Kidney glomerular epithelial cell (primary cell): ENCODE measurements at places on chromosomes 16 and 17.
A peak's percentile ranks its signal among the peaks of the same experiment; 100 is the strongest.

DNA sequence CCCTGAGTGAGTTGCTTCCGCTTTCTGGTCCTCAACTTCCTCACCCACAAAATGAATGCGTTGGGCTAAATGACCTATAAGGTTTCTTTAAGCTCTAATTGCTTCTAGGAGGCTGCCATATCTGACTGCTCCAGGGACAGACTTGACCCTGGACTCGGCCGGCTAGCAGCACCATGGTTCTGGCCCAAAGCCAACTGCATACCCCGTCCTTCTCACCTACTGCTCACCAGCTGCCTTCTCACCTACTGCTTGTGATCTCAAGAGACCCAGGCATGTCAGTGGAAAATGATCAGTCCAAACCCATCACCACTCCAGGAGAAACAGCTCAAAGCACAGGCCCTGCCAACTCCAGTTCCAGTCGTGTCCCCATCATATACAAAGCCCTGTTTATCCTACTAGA, 124.3 kb upstream of the IRX5 start:
- no peak for DNase-seq

GRCh38 chr17:5249615-5250014, 15.0 kb upstream of the SCIMP start:
- DNase-seq, result peak; percentile 30

DNA sequence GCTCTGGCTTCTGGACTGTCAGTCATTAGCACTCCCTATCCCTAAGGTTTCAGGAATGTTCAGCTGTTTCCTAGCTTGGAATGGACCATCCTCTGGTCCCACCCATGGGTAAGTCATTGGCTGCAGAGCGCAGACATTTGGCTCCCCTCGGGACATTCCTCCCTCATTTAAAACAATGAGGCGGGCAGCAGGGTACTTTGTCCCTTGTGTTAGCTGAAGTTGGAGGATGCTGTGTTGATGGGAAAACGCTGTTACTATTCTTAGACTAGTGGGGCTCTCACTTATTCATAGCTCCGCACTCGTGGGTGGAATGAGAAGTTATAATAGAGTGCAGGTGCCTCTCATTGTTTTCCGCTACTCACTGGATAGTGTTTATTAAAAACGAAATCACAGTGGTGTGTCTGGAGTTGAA, 673.8 kb downstream of the WWOX start:
- DNase-seq, result no peak

DNA sequence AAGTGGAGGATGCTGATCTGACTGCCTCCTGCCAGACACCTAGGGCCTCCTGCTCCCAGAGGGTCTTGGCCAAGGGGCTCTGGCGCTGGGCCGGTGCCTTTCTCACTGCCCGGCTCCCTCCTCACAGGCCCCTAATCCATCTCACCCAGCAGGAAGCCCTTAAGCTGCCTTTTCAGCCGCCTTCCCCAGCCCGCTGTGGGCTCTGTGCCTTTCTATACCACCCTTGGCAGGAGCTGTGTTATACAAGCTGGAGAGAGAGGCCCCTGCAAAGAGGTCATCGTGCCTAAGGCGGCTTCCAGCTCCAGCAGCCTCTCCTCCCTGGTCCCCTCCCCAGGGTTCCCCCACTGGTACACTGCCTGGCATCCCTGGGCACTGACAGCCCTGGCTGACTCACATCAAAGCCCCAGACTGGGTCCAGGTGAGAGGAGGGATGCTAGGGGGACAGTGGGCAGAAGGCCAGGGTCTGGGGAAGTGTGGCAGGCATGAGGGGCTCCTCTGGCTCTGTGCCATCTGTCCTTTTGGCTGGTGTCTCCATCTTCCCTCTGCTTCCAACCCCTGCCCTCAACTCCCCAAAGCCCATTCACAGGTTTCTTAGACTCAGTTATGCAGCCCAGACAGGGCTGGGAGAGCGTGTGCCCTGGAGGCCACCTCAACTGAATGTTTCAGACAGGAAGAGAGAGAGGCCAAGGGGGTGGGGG, 15.3 kb upstream of the FZD2 start:
- DNase-seq, result no peak

GRCh38 chr16:77191259-77191969, 424 bp downstream of the MON1B start:
- DNase-seq, result no peak

DNA sequence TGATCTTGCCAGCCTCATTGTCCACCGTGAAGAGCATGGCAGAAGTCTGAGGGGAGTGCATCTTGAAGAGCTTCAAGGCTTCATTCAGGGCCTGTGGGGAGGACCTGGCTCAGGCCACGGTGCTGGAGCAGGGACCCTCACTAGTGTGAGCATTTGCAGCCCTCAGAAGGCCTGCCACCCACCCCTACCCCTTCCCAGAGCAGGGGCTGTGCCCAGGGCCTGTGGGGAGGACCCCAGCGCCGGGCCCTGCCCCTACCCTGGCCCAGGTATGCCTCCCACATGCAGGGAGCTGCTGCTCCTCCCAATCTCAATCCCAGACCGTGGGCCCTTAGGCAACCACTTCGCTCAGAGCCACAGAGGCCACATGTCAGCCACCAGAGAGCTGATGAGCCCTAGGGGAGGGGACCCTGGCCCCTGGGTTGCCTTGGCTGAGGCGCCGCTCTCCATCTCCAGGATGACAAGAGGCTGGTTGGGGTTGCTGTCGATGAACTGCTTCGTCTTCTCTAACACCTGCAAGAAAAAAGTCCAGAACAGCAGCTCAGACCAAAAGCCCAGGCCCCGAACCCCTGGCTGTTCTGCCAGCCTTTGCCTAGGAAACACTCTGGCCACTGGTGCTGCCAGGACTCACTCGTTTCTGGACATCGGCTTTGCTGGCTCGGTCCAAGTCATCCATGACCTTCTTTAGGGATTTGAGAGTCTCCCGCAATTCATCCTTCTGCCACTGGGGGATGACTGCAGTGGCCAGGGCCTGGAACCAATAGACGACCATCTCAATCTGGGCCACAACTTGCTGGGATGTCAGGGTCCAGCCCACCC, 1.8 kb upstream of the EXOSC6 start:
- peak; percentile 50 for DNase-seq

- DNase-seq, result no peak
These were observed 149.0 kb downstream of the CCDC182 start for GRCh38 chr17:57595947-57596695.

DNA sequence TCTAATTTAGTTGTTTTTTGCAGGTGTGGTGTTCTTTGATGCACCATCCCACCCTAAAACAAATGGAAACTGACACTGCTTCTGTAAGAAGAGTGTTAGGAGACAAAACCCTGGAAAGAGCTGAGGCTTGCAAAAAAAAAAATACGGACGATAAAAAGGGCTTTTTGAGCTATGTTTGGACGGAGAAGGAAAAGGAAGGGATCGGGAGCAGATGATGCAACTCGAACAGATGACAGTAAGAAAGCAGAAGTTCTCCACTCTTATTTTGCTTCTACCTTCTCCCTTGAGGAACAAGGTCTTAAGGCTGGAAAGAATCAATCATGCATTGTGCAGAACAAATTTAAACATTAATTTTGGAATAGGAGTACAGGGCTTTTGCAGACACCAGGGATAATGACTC, 136.7 kb downstream of the MAF start:
- no peak for DNase-seq
